ENCODE measurements at places on chromosomes 16 and 17.

DNA sequence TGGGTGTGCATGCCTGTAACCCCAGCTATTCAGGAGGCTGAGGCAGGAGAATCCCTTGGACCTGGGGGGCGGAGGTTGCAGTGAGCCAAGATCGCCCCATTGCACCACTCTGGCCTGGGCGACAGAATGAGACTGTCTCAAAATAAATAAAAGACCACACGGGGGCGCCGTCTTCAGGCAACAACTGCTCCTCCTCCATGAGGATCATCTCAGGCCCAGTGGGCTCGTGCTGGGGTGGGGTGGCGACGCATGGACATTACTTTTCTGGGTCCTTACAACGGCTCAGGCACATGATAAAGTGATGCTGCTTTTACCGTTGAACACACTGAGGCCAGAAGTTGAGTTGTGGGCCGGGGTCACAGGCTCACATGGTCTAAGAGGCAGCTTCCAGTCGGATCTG is 56.2 kb downstream of the PRMT7 start:
- DNase-seq: peak; percentile 29

- DNase-seq: no peak
Measured at GRCh38 chr17:70099884-70100283, 24.9 kb downstream of the KCNJ16 start.

- DNase-seq: no peak
Measured at GRCh38 chr16:12904329-12904671, 2.9 kb downstream of the SHISA9 start.

DNA sequence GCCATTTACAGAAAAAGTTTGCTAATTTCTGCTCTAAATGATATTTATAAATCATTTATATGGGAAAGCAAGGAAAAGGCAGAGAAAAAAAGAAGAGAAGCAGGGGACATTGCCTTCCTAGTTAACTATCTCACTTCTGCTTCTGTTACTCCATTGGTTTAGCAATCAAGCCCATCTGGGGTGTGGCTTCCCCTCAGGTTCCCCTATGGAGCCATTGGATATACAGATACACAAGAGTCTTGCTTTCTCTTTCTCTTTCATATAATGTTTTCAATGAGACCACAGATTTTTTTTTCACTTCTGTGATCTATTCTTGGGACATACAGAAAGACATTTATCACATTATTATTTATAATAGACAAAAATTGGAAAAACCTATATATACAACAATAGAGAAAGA is 105.6 kb upstream of the TOM1L1 start:
- no peak for DNase-seq

- peak; percentile 33 for DNase-seq
Measured at GRCh38 chr17:49365667-49366066, 3.6 kb upstream of the ZNF652 start.

DNA sequence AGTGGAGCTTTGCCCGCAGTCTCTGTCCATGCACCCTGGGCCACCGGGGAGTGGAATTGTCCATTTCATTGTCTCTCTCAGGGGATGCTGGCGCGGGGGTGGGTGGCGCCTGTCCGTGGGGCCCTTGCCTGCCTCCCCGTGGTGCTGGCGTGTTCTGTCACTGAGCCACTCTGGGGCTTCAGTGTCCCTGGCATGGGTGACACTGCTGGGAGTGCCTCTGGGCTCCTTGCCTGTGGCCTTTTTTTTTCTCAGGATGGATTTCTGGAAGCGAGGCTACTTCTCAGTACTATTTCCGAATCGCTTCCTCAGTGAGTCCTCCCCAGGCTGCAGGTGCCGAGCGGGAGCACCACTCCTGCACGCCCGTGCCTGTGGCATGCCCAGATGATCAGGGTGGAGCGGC is 55.0 kb downstream of the PDPK1 start:
- no peak for DNase-seq

GRCh38 chr17:62862251-62862650 is 54.1 kb upstream of the MARCHF10 start:
- DNase-seq: no peak

DNA sequence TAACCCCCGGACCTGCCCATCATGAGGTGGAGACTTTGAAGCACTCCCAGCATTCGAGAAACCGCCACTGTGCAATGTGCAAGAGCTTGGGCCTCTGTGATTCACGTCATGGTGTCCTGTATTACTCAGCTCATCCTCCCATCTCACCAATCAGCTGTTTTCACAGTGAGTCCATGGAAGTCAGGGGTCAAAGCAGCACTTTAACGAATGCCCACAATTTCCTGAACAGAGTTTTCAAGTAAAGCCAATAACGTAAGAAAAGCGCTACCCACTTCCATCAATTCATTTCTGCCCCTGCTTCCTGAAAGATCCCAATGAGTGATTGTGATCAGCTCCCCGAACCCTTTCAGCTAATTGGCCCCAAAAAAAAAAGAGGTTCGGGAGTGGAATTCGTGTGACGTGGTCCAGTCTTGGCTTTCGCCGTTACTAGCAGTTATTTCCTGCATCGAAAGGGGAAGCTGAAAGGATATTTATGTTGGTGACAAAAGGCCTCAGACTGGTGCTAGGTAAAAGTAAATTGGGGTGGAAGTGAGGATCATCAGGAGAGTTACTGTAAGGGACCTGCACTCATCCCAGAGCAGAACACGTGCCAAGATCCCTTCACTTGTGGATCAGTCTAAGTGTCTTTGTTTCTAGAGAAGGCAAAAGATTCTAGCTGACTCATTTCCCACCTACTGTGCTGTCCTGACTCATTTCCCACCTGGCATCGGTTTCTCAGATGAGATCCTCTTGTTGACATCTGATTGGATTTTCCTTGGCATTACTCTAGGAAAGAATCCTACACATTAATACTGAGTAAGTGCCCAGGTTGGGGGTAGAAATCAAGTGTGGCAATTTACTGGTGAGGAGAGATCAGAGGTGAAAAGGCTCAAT is 136.7 kb upstream of the NUDT7 start:
- DNase-seq: no peak

DNA sequence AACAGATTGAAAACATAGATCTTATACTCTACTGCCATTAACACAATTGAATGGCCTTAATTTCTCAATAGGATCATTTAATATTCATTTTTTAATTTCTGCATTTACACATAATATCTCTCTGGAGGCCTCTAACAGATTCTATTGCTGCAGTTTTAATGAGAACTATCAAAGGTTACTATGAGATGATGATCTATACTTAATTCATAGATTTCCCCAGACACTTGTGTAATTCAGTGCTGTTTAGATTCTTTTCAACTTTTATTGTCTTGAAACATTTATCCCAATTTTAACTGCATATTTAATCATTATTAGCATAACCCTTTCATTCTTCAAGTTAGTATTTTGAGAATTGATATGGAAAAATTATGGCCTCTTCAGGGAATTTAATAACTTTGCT is 1056.5 kb upstream of the CDH8 start:
- DNase-seq: no peak

- peak; percentile 2 for DNase-seq
Measured at GRCh38 chr16:20674684-20675487, 22.6 kb downstream of the ACSM1 start.

- no peak for DNase-seq
Measured at GRCh38 chr17:72255481-72255880, 134.7 kb downstream of the SOX9 start.
